ENCODE measurements at places on chromosomes 11 and 22. TPM values are rescaled to one million over a fixed set of nuclear protein-coding genes. Genes with fewer than 3 reads are reported as not detected.
A peak's percentile ranks its signal among the peaks of the same experiment; 100 is the strongest.

DNA sequence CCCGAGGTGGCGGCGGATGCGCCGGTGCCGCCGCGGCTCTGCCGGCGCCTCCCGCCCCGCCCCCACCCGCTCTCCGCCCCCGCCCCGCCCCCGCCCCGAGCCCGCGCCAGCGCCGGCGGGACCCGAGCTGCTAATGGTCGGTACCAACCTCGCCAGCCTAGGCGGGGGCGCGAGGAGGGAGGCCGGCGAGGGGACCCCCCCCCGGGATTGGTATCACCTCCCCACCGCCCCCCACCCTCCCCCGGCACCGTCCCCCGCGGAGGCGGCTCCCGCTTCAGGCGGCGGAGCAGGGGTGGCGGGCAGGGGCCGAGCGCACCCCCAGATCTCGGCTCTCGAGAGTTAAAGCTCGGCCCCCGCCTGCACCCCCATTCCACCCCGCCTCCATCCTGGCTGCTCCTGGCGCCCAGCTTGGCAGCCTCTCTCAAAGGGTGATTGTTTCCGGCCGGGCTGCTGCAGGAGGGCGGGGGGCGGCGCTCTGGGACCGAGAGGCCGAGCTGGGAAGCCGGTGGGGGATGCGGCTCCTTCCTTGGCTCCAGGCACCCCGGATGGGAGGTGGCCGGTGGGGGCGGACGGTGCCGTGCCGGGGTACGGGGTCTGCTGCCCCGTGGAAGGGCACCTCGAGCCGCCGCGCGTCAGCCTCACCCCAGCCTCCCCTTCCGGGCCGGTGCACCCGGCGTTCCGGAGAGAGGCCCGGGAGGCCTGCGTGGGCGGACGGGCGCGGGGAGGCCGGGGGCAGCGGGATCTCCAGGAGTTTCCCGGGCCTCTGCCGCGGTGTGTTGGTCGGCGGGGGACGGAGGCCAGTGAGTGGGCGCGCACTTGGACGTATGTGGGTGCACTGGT is at the start of gene B3GAT1:
Gene B3GAT1 (minus strand): TSS at position 40 of the 840 bp plus-strand sequence. CDS start 24,583 bp downstream, outside the sequence.
- peak within 1 kb of the TSS; percentile 28 for H3K4me3 ChIP-seq
- H3K36me3 ChIP-seq: no peaks in the 10 kb centered on the region
- DNase-seq: no peak
- H3K27ac ChIP-seq: no peak within 1 kb of the TSS
- H3K4me1 ChIP-seq: no peaks in the 10 kb centered on the region

The DCHS1 gene
- 0.05 TPM for polyA plus RNA-seq

GRCh38 chr11:1219834-1220815 is 2.7 kb upstream of the MUC5B start:
- H3K27ac ChIP-seq: no peak overlapping the region
- no peaks in the 10 kb centered on the region for H3K27me3 ChIP-seq
- no peak for DNase-seq
- no peak overlapping the region for H3K4me3 ChIP-seq

- no peak overlapping the region for H3K27ac ChIP-seq
- H3K4me1 ChIP-seq: no peaks in the 10 kb centered on the region
- no peak for DNase-seq
- H3K4me3 ChIP-seq: no peak overlapping the region
- no peaks in the 10 kb centered on the region for H3K27me3 ChIP-seq
Measured at GRCh38 chr11:86136538-86136937, 67.7 kb upstream of the PICALM start.
